ENCODE measurements at places on chromosomes 11 and 22.

GRCh38 chr11:125165843-125166763 is 1.6 kb downstream of the PKNOX2 start:
- DNase-seq = no peak

DNA sequence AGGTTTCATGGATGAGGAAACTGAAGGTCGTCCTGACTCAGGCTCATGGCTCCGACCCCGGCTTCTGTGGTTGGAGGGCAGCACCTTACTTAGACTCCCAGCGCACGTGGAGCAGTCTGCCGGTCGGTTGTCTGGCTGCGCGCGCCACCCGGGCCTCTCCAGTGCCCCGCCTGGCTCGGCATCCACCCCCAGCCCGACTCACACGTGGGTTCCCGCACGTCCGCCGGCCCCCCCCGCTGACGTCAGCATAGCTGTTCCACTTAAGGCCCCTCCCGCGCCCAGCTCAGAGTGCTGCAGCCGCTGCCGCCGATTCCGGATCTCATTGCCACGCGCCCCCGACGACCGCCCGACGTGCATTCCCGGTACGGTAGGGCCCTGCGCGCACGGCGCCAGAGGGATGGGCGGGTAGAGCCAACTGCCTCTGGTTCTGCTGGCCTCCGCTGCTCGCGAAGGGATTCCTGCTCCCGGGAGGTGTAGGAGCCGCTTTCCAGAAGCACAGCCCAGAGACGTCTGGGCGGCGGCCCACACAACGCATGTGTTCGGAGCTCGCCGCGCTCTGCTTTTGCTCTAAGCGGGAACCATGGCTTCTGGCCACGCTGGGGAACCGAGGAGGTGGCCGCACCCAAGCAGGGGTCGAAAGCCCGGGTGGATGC is at the start of gene LDHA:
TSS of gene LDHA (plus strand) at position 289 of the 653 bp plus-strand sequence. CDS start 2,280 bp downstream, outside the sequence.
- peak; percentile 99 for DNase-seq

DNA sequence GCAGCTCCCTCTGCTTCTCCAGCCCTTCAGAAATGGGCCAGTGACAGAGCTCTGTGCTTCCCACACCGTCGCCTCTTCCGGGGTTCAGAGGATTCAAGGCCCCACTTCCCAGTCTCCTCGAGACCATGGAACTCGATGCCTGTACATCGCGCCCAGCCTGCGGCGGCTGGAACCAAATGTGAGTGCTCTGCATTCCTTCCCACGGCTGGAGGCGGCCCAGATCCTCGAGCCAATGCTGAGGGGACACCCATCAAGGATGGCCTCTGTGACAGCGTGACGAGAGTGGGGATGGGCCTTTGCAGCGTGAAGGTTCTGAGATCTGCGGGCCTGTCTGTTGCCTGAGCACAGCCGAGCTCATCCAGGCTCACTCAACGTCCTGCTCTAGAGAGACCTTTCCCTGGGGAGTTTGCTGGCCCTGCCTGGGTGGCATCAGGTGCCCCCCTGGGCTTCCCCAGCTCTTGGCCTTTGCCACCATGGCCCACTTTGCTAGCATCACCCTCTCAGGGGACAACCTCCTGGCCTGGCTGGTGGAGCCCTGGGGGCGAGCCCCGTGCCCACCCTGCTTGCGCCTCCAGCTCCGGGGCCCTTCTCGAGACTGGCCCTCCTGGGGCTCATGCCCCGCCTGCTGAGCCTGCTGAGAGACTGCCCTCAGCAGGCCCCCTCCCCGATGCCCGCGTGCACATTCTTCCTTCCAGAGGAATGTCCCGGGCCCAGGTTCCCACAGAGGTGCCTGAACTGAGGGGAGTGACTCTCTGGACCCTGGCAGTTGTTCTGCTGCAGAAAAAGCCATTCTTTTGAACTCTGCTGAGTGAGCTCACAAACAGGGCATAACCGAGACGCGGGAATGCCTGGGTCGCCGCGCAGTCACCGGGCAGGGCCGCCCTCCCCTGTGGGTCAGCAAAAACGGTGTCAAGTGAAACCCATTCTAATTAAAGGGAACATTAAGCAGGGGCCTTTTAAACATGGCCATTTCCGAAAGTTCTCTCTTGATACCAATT is 7.3 kb upstream of the MYEOV start:
- no peak for DNase-seq

DNA sequence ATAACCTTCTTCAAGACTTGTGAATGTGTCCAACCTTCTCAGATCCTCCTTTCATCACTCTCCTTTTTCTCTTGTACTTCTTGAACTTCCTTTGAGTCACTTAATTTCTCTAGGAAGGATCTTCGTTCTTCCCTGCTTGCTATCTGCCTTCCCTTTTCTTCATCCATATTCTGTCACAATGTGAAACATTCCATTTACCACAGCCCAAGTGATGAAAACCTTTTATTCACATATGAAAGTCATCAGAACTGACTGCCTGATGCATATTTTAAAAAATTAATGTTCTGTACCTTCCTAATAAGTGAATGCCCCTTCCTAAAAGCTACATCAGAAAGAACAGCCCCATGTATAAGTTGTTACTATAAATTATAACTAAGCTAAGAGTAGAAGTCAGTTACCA is 520.4 kb upstream of the LUZP2 start:
- DNase-seq = no peak

All from stimulated activated CD8-positive, alpha-beta memory T cell treated with anti-CD3 and anti-CD28 coated beads, Interleukin-12 subunit alpha, Interleukin-12 subunit beta, amount 100 ng/mL, for 1 hour (primary cell).